ENCODE measurements at places on chromosomes 7 and 10.

DNA sequence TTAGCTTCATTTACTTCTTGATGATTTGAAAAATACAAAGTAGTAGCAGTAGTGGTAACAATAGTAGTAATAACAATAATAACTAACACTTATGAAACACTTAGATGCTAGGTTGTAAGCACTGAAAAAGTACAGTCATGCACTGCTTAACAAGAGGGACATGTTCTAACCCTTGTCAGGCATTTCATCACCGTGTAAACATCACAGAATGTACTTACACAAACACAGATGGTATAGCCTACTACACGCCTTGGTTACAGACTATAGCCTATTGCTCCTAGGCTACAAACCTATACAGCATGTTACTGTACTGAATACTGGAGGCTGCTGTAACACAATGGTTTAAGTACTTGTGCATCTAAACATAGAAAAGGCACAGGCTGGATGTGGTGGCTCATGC is 60.6 kb downstream of the PUS7 start:
- no peak for DNase-seq

DNA sequence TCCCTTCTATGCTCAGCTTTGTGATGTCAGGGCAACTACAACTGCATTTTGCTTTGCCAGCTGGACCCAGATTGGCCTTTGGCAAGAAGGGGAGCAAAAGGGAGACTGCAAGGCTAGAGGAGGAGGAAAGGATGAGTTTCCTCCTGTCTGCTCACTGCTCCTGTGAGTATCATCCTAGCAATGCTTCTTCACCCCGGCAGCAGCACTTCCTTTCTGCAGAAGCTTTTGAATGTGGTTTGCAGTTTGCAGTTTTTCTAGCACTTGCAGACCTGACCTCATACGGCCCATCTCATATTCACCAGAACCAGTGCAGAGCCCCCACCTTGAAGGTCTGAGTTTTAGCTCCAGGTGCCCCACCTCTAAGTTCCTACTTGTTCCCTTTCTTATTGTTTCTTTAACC is 14.8 kb downstream of the C7orf33 start:
- DNase-seq = no peak

DNA sequence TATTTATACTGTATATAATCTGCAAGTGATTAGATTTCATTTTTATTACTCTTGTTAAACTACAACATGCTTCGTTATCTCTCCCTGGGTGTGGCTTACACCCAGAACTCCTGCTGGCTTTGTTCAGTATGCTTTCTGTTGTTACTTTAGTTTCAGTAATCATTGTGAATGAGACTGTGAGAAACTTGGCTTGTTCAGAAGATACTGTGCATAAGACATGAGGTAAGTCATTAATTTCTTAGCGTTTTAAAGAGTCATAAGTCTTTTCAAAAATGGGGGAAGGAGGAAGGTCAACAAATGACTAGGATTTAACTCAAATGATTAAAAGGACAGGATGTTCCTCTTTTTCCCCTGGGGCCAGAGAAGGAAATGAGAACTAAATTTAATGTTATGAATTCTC is 11.6 kb upstream of the ADD3 start:
- no peak for DNase-seq

- DNase-seq = peak; percentile 76
Measured at GRCh38 chr7:31027161-31027965, 24.7 kb upstream of the ADCYAP1R1 start.

DNA sequence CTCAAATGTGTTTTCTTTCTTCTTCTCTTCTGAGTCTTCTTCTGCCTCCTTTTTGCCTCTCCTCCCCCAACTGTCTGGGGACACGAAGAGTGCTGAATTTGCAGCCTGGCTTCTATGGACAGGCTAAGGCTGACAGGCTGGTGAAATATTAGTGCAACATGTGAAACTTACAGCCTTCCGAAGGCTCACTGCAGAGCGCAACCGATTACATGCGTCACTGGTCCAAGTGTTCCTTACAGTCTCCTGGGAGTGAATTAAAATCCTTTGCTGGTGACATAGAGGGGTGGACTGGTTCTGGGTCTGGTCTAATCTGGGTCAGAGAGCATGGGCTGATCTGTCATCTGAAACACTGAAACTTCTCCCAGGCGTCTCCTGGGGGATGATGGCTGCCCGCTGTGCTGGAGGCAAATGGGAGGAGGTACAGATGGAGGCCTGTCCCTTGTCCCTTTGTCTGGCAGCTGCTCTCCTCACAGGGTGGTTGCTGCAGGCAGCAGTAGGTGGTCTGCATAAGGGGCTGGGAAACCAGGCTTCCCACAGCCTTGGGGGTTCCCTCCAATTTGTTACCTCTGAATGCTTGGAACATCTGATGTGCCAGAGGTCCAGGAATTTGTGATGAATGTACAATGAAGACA is 143.8 kb upstream of the BMPER start:
- DNase-seq = no peak

- DNase-seq = no peak
Measured at GRCh38 chr10:92801978-92802872, 46.1 kb upstream of the EXOC6 start.

- no peak for DNase-seq
Measured at GRCh38 chr10:5999440-6000165, 22.3 kb upstream of the IL15RA start.

- DNase-seq = no peak
Measured at GRCh38 chr7:120714945-120715344, 143.0 kb downstream of the TSPAN12 start.

DNA sequence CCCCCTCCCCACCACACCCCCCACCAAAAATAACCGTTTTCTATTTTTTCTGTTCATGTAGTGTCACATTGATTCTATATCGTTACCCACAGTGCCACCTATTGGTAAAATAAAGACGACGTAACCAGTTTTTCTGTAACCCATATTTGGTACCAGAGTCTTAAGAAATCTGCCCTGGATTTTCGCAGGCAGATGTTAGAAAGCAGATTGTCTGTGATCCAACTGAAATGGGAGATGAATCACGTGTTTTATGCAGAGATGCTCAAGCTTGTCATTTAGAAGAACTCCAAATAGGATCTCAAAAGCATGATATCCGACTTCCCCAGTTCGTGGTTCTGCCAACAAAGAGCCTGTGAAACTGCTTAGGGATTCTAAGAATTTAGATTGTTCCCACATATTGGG is 261.1 kb upstream of the CSTF2T start:
- no peak for DNase-seq

- no peak for DNase-seq
Measured at GRCh38 chr7:26912338-26912737, 47.9 kb upstream of the SKAP2 start.

- DNase-seq = no peak
Measured at GRCh38 chr7:133364959-133365690, 112.2 kb downstream of the EXOC4 start.

GRCh38 chr10:99742254-99742653 is 10.2 kb downstream of the CUTC start:
- DNase-seq = no peak

GRCh38 chr7:35545831-35546230 is 149.1 kb downstream of the HERPUD2 start:
- no peak for DNase-seq

DNA sequence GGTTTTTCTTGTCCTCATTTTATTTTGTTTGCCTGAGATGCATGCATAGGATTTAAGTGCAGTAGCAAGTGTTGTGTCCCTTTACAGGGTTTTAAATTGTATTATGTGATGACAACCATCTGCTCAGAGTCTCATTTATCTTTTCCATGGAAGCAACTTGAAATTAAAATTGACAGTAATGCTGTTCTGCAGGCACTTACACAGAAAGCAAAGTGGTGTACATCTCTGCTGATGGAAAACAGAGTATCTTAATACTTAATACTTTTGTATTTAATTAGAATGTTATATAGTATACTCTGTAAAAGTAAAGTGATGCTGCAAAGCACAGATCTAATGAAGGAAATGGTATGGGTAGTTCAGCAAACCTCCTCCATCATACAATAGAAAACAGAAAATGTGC is 482.9 kb downstream of the POM121L12 start:
- DNase-seq = no peak

- DNase-seq = no peak
Measured at GRCh38 chr10:69837261-69837660, 35.6 kb downstream of the COL13A1 start.
